Renal pelvis (tissue), 12 donors: ENCODE measurements at places on chromosomes 2 and 18.

- DNase-seq, result no peak
Measured at GRCh38 chr2:805664-806063, 128.5 kb upstream of the TMEM18 start.

DNA sequence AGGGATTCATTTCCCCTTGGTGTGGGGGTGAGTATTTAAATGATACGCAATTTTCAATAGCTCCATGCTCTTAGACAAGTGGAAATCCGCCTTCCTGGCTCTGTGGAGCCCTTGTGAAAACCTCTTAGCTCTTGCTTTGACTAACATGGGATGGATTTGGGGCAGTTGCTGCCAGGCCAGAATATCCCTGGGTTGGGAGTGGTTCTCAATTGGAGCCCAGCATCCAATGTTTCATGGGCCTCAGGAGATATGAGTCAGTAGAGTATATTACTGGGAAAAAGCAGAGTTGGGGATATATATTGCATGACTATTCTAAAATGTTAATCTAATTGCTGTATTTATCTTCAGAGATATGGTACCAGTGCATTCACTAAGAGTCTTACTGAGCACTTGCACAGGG, 104.4 kb upstream of the IL1R2 start:
- no peak for DNase-seq

DNA sequence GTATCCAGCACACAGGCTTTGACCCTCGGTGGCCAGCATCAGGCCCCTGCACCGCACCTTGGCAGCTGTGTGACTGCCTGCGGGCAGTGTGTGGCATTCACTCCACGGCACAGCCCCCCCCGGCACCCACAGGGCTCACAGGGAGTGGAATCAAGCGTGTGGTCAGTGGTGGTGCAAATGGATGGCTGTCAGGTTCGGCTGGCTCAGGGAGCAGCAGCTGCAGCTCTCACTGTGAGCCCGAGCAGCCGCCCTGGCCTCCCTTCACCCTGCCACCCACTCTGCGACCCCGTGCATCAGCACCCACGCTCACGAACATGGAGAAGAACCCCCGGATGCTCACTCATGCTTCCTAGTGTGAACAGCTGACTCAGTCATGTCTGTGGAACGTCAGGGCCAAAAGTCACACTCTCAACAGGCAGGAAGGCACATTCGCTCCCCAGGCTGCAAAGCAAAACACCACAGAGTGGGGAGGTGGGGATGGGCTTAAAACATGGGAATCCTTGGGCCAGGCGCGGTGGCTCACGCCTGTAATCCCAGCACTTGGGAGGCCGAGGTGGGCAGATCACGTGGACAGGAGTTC, 41.5 kb upstream of the GPC1 start:
- DNase-seq, result no peak

GRCh38 chr18:73660931-73661856, 486.4 kb downstream of the FBXO15 start:
- DNase-seq, result no peak

DNA sequence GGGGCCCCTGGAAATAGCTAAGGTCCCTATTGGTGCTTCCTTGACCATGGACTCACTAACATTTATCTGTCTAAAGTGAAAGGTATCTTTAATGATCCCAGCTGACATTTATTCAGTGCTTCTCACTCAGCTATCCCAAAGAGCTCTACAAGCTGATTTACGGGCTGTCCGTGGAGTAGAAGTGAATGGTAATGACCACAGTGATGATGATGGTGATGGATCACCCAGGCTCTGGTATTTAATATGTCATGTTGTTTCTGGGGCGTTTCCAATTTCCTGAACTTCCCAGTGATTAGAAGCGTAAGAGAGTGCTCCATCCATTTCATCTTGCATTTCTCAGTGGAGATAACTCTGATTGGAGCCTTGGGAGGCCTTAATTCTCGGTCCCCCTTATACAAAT, 304.3 kb downstream of the HRH4 start:
- DNase-seq, result no peak

DNA sequence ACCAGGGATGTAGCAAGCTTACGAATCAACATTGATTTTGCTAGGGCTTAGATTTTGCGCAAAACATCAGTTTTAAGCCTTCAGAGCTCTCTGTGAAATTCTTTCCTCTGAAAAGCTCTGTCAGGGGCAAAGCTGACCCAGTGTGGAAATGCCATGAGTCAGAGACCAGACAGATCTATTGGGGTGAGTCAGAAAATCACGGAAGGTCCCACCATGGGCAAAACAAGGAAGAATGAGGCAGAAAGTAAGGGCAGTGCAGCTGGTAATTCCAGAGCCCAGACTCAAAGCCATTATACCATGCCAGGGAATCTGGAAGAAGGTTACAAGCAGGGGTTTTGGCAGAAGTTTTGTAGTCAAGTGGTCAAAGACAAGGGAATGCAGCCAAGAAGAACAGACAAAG, 256.6 kb upstream of the CTAGE1 start:
- no peak for DNase-seq
